Activated CD8-positive, alpha-beta memory T cell treated with anti-CD3 and anti-CD28 coated beads for 4 hours (primary cell): ENCODE measurements at places on chromosomes 1 and 21.

GRCh38 chr1:184975208-184975870, 1.0 kb upstream of the NIBAN1 start:
- no peak for DNase-seq

- no peak for DNase-seq
Observed at GRCh38 chr1:152111515-152111968, 3.7 kb downstream of the TCHH start.

DNA sequence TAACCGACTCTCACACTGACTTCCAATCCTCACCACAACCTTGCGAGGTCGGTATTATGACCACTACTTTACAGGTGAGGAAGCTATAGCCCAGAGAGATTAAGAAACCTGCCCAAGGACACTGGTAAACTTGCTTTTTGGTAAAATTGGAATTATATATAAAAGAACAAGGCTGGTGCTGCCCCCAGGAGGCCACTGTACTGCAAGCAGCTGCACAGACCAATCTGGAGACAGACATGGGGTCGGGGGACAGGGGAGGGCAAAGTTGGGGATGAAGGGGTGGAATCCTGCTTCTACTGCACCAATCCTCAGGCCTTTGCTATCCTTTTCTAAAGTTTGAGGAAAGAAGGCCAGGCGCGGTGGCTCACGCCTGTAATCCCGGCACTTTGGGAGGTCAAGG, 280.8 kb downstream of the SPATA17 start:
- no peak for DNase-seq

DNA sequence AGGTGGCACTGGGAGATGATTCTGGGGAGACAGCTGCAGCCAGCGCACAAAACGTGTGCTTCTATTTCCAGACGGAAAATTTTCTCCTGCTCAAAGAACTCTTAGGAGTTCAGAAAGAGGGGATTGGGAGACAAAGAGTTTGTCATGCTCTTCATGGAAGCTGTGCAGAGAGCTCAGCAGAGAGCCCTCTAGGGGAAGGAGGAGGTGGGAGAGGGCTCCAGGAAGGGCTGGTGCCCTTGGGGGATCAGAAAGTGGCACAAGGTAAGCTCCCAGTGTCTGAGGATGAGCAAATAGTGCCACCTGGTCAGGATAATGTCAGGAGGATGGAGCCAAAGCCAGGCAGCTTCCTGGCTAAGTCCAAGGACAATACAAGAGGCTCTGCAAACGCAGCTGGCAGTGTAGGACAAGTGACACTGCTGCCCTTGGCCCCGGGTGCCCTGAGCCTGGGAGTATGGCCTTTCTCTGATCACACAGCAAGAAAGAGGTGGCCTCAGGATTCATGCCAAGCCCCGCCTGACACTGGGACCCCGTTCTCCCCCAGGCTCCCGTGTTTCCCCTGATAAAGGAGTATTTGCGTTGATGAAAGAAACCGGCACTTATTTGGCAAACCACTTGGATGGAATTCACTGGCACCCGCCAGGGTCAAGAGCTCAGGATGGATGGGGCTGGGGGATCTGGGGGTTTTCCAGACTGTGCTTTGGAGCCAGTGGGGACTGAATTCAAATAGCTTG, 254.0 kb downstream of the PTPRU start:
- no peak for DNase-seq

- DNase-seq, result no peak
Observed at GRCh38 chr1:8115769-8116167, 89.7 kb upstream of the ERRFI1 start.

- DNase-seq, result no peak
Observed at GRCh38 chr1:186793582-186793927, 35.2 kb upstream of the PLA2G4A start.

DNA sequence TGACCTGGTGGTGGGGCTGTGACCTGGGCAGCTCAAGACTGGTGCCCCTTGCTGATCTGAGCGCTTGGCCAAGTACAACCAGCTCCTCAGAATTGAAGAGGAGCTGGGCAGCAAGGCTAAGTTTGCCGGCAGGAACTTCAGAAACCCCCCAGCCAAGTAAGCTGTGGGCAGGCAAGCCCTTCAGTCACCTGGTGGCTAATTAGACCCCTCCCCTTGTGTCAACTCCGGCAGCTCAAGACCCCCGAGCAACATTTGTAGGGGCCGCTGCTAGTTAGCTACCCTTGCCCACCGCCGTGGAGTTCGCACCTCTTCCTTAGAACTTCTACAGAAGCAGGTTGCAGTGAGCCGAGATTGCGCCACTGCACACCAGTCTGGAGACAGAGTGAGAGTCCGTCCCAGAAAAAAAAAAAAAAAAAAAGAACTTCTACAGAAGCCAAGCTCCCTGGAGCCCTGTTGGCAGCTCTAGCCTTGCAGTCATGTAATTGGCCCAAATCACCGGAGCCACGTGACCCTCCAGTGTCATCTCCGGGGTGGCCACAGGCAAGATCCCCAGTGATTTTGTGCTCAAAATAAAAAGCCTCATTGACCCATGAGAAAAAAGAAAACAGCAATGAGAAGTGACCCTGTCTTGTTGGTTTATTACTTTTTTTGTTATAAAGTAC, 39.3 kb upstream of the LGALS8 start:
- DNase-seq, result no peak

GRCh38 chr1:204307334-204307883, 52.3 kb downstream of the PLEKHA6 start:
- DNase-seq, result no peak

DNA sequence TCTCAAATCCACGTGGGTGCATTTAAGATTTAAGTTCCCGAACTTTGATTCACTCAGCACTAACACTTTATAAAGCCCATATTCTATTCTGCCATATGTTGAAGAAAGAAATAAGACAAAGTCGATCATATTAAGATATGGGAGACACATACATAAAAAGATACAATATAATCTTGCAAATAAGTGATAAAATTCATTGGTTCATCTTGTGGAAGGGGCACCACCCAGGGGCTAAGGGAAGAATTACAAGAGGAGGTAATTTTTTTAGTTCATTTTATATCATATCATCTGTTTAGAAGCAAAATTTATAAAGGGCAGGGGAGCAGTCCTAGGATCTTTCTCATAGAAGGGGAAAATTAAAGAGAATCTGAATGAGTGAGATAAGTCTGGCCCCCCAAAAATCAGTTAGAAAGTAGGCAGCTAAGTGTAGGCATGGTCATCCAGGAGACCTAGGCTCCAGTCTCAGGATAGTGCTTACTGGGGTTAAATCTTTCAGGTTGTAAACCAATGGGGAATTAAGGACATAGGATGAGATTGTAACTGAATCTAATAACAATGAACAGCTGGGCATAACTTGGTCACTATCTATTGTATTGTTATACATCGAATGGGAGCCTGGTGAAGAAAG, 124.2 kb upstream of the L1TD1 start:
- DNase-seq, result no peak

DNA sequence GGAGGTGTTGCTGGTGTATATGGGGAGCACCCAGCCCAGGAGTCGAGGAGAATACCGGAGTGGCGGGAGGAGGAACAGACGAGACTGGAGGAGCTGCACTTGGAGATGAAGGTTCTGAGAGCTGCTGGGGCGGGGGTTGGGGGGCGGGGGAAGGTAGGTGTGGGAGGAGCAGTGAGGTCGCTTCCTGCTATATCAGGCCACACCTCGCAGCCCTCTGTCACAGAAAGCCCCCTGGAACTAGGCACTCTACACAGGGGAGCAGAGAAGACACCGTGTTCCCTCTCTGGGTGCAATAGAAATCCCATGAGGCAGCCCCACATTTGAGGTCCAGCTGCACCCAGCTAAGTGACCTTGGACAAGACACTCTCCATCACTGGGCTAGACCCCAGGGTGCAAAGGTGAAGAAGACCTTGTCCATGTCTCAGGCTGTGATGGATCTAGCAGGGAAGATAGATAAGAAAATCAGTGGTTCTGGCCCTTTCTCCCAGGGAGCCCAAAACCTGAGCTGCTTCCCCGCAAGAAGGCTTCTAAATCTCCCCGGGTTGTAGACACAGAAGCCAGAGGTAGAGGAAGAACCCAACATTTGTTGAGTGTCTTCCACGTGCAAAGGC, 155.8 kb upstream of the EDN2 start:
- DNase-seq, result no peak

DNA sequence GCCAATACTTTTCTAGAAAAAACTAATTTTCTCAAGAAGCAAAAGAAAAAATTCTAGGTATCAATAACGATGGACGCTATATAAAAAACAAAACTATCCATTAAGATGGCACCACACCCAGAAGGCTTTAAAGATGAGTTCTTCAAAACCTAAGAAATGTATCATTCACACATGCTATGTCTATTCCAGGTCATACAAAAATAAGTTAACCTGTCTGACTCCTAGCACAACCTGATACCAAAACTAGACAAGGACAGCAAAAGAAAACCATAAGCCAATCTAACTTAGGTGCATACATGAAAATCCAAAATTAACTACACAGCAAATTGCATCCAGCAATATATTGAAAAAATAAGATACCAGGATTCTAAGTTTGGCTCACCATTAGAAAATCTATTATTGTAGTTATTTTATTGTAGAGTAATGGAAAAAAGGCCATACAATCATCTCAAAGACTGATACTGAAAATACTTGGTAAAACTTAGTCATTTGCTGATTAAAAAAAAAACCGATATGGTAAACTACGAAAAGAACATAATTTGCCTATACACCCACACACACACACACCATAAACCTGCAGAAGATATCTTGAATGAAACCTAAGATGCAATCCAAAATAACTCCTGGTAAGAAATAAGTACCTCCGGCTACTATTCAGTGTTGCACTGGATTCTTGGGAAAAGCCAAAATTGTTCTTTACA, 55.0 kb downstream of the TRAF5 start:
- DNase-seq, result no peak

GRCh38 chr1:42940851-42941639, 17.6 kb downstream of the SLC2A1 start:
- DNase-seq, result no peak
